Amniotic epithelial cell (primary cell): ENCODE measurements at places on chromosomes 1 and 21.

DNA sequence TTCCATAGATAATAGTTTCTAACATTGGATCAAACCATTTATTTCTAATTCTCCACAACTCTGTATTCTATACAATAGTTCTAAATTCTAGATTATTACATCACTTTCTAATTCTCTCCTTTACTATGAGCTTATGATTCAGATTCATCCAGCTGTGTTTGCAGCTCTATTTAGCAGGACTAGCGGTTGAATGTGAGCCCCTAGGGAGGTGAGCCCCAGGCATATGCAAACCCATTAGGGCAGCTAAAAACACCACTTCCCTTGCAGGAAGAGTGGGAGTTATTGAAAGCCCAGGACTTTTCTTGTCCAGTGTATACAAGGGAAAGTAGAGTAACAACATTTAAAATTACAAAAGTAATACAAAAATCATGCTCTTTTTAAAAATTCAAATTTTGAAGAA, 56.9 kb downstream of the KRTAP19-8 start:
- DNase-seq: no peak

- no peak for DNase-seq
Observed at GRCh38 chr1:220338759-220339158, 66.5 kb upstream of the RAB3GAP2 start.

DNA sequence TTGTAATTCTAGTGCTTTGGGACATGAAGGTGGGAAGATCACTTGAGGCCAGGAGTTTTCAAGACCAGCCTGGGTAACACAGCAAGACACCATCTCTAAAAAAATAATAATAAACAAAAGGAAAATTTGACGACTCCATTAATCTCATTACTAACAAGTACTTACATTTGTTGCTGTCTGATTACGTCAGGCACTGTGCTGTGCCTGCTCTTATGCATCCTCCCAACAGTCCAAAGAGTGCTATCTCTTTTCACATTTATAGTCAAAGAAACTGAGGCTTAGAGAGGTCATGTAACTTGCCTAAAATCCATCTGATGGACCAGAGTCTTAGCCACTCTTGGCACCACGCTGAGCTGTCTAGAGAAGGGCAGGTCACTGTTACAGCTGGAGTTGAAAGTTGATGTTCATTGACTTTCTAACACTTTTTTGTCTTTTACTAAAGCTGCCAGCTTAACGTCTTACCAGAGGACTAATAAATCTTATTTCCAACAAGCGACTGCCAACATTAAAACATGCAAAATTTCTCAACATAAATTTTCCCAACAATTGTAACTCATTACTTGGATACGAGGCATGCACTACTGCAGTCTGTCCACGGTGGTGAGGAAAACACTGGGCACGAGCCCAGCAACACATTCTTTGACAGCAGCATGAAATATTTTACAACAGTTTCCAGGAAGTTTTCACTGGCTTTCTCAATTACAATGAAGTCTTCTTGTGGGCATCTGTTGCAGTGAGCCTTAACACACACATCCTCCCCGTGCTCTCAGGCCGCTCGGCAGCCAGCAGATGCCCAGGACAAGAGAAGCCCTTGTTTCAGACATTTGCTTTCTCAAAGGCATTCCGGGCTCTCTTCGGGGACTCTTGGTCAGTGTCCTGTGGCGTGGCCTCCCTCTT, 262.9 kb upstream of the PROX1 start:
- DNase-seq: no peak

DNA sequence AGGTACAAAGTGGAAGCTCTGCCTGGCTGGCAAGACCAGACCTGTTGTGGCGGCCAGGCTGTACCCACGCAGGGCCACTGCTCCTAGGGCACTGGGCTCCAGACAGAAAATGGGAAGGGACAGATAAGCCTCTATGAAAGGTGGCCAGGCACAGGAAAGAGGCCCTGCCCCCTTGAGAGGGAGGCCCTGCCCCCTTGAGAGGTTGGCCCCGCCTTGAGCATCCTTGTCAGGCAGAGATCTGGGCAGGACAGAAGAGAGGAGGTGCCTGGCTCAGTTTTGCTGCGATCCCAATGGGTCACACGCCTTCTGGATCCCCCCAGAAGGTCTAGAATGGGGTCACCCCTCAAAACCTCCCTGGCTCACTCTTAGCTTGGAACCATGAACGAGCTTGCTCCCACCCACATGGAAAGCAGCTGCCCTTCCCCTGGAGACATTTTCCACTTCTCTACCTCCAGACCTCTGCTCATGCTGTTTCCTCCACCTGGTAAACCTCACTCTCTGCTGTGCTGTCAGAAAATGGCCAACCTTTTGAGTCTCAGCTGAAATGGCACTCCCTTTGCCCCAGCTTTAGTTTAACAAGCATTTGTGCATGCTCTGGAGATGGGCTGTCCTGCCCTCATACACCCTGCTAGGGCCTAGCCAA, 17.5 kb upstream of the ECE1 start:
- DNase-seq: no peak

GRCh38 chr1:165695031-165695430, 3.3 kb downstream of the ALDH9A1 start:
- no peak for DNase-seq

DNA sequence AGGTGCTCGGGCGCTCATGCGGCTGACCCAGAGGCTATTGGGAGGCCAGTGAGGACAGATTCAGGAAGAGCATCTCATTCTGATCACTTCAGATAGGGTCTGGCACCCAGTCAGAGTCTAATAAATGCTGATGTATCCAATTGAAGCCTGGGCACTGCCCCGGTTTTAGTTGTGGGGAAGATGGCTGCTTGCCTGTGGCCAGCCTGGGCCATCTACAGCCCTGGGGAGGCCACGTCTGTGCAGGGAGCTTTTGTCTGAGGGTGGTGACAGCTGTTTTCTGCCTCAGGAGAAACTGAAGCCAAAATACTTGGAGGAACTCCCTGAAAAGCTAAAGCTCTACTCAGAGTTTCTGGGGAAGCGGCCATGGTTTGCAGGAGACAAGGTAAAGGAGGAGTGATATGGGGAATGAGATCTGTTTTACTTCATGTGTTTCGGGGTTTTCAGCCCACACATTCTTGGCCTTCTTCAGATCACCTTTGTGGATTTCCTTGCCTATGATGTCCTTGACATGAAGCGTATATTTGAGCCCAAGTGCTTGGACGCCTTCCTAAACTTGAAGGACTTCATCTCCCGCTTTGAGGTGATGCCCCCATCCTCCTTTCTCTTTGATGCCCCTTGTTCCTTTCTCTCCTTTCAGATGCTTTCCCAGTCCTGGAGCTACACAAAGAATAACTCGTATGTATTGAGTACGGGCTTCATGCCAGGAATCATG, 2.8 kb downstream of the GSTM5 start:
- no peak for DNase-seq

- DNase-seq: no peak
Observed at GRCh38 chr1:56547977-56548376, 31.4 kb downstream of the PLPP3 start.
